ENCODE measurements at places on chromosomes 11 and 22.
A peak's percentile ranks its signal among the peaks of the same experiment; 100 is the strongest.

DNA sequence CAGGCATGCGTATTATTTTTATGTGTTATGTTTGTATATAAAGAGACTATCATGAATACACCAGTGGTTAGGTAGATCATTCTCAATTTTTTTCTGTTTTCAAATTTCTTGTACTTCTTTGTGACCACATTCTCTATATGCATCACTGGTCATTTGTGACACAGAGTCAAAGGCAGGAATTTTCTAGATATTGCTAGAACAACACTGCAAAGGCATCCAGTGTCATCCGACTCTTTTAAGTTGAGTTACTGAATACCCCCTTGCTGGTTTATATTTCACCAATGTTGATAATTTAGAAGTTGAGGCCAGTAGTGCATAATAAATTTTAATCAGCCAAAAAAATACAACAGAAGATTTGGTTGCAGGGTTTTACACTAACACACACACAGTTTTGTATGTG lies 351.8 kb downstream of the CASP12 start:
- DNase-seq, result no peak

- DNase-seq, result peak; percentile 69
These were observed 135.9 kb downstream of the FDX1 start for GRCh38 chr11:110565357-110566336.

DNA sequence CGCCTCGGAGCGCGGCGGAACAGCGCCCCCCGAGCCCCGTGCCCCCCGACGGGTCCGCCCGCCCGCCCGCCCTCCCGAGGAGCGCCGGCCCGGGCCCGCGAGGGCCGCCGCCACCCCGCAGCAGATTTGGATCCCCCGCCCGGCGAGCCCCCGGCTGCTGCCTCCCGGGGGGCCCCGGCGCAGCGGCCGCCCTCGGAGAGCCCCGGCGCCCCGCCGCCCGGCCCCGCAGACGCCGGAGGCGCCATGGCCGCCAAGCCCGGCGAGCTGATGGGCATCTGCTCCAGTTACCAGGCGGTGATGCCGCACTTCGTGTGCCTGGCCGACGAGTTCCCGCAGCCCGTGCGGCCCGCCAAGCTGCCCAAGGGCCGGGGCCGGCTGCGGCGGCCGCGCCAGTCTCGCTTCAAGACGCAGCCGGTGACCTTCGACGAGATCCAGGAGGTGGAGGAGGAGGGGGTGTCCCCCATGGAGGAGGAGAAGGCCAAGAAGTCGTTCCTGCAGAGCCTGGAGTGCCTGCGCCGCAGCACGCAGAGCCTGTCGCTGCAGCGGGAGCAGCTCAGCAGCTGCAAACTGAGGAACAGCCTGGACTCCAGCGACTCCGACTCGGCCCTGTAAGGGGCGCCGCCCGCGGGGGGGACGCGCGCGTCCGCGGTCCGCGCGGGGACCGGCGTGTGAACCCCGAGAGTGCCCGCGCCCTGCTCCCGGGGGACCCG lies 380 bp downstream of the C11orf96 start:
- peak; percentile 48 for DNase-seq

DNA sequence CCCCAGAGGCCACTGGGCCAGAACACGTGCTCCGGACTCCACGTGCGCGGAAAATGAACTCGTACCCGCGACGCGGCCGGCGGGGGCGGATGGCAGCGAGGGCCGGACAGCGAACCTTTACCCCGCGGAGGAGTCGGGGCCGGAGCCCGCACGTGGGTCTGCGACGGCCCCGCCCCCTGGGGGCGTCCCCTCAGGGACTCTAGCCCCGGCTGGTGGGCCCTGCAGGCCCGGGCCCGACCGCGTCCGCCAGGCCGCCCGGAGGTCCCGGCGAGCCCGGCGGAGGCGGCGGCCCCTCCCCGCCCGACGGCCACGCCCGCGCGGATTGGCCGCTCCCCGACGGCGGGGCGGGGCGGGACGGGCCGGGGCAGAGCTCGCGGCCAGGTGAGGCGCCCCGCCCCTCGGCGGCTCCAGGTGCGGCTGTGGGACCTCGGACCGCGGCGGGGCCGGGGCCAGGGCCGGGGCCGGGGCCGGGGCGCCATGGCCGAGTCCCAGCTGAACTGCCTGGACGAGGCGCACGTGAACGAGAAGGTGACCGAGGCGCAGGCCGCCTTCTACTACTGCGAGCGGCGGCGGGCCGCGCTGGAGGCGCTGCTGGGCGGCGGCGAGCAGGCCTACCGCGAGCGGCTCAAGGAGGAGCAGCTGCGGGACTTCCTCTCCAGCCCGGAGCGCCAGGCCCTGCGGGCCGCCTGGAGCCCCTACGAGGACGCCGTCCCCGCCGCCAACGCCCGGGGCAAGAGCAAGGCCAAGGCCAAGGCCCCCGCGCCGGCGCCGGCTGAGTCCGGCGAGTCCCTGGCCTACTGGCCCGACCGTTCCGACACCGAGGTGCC lies at the start of gene FAM83F:
Gene FAM83F, plus strand, starts transcription at position 389 of the 827 bp plus-strand sequence. Its CDS starts 89 bp downstream, at position 478.
- DNase-seq, result peak; percentile 84

DNA sequence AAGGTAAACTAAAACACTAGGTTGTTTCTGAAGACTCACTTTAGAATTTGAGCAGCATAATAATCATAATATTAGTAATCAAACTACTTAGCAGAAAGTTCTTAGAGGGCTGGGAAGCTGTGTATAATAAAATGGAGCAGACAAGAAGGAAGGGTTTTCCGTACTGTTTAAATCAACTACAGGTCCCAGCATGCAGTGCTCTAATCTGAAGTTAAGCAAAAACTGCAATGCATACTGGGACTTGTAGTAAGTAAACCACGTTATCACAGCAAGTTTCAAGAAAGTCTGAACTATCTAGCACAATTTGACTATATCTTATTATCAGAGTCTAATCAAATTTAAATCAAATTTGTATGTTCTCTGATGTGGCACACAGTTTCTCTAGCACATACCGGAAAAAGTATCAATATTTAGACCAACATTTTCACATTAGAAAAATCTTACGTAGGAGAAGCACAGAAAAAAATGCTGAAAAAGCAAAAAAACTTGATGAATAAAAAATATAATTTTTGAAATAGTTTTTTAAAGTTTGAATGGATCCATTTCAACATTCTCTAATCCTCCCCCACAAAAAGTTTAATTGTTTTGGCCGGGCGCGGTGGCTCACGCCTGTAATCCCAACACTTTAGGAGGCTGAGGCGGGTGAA lies 8.2 kb downstream of the PHF21A start:
- peak; percentile 93 for DNase-seq

- DNase-seq, result no peak
These were observed 36.4 kb downstream of the RAB30 start for GRCh38 chr11:83035070-83035854.

GRCh38 chr11:74449369-74449931 lies 17.9 kb downstream of the KCNE3 start:
- peak; percentile 89 for DNase-seq

- DNase-seq, result no peak
These were observed 118.5 kb upstream of the GRIA4 start for GRCh38 chr11:105491394-105491793.

GRCh38 chr22:39627865-39628562 lies 57.5 kb downstream of the CACNA1I start:
- no peak for DNase-seq

DNA sequence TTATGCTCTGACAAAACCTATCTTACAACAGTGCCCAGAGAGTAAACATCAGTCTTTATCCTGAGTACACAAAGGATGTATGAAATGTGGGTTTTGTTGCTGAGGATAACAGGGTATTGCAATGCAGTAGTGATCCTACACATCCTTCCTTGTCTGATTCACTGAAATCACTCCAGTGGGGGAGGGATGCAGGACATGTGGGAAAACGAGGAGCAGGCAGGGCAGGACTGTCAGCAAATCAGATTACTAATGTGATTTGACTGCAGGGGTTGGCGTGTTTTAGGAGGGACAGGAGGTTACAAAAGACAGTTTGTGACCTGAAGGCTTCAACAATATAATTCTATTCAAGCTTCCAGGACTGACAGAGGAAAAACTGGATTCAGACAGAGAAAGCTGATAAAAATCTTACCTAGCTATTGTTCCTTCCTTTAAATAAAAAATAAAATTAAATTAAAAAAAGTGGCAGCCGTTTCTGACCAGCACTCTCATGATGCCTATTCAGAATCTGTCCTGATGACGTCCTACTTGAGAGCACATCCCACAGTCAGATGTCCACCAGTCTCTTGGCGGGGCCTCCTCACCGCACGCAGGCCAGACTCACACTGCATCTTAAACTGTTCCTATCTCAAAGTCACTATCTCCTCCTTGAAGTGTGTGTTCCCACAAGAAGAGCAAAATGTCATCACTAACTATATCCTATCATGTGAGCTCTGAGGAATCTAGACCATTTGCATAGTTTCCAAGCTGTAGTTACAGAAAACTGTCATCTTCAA lies 50.6 kb upstream of the MN1 start:
- DNase-seq, result no peak

- DNase-seq, result no peak
These were observed 869.2 kb downstream of the TBC1D22A start for GRCh38 chr22:47631571-47632102.

GRCh38 chr11:128477278-128477677 lies 110.1 kb downstream of the ETS1 start:
- no peak for DNase-seq

DNA sequence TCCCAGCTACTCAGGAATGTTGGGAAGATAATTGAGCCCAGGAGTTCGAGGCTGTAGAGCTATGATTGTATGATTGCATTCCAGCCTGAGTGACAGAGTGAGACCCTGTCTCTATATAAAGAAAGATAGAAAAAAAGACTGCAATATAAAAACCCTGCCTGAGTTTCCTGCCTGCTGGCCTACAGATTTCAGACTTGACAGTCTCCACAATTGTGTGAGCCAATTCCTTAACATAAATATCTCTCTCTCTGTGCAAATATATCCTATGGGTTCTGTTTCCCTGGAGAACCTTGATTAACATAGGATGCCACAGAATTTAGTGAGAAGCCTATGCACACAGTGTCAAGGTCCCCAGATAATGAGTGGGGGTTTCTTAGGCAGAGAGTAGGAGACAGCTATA lies 32.5 kb upstream of the ZBTB44 start:
- DNase-seq, result no peak

- DNase-seq, result no peak
These were observed 24.9 kb downstream of the FDX1 start for GRCh38 chr11:110454609-110455008.

- no peak for DNase-seq
These were observed 2.0 kb downstream of the MYOD1 start for GRCh38 chr11:17721242-17721999.

GRCh38 chr11:33742249-33742851 lies 6.1 kb upstream of the CD59 start:
- no peak for DNase-seq

- DNase-seq, result no peak
These were observed 47.8 kb downstream of the PPFIBP2 start for GRCh38 chr11:7561562-7561961.

- DNase-seq, result no peak
These were observed 17.5 kb upstream of the FIBIN start for GRCh38 chr11:26976389-26976788.

DNA sequence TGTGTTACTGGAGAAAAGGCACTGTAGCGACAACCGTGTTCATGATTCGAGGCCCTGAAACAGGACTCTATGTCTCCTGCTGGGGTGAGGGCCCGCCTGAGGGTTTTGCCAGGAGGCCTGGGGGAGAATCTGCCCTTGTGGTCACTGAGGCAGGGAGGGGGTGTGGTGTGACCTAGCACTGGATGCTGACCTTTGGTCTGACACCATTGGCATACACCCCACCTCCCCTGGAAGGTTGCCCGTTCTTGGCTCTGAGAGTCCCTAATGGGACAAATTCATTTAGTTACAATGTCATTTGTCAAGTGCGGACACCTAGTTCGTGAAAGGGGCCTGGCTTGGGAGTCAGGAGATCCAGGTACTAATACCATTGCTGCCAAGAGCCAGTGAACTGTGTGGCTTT lies 29.0 kb downstream of the NECTIN1 start:
- no peak for DNase-seq

DNA sequence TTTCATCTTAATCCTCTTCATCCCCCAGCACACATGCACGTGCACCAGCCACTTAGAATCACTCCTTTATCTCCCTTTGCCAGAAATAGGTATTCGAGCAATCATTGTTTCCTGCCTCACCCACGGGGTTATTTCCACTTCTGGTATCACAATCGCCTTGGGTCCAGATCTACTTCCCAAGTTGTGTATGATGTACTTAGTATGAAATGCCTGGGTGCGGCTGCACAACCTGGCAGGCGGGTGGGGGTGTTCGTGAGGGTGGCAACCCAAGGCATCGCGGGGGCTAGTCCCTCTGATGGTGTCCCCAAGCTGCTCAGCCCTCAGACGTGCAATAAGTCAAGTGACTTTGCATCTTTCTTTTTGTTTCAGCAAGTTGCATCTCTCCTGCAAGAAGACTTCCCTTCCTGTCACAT lies 475.6 kb downstream of the MIAT start:
- no peak for DNase-seq

DNA sequence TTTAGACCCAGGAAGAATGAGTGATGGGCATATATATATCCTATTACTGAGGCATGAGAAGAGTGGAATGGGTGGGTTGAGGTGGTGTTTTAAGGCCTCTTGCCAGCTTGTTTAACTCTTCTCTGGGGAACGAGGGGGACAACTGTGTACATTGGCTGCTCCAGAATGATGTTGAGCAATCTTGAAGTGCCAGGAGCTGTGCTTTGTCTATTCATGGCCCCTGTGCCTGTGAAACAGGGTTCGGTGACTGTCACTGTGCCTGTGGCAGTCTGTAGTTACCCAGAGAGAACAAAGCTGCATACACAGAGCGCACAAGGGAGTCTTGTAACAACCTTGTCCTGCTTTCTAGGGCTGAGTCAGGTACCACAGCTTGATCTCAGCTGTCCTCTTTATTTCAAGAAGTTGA lies 11.7 kb downstream of the LIMK2 start:
- no peak for DNase-seq

- DNase-seq, result no peak
These were observed 3.9 kb downstream of the CBL start for GRCh38 chr11:119210050-119210449.

GRCh38 chr22:38310518-38311322 lies 6.5 kb downstream of the CSNK1E start:
- DNase-seq, result no peak

GRCh38 chr11:105700271-105700670 lies 90.4 kb downstream of the GRIA4 start:
- DNase-seq, result no peak

DNA sequence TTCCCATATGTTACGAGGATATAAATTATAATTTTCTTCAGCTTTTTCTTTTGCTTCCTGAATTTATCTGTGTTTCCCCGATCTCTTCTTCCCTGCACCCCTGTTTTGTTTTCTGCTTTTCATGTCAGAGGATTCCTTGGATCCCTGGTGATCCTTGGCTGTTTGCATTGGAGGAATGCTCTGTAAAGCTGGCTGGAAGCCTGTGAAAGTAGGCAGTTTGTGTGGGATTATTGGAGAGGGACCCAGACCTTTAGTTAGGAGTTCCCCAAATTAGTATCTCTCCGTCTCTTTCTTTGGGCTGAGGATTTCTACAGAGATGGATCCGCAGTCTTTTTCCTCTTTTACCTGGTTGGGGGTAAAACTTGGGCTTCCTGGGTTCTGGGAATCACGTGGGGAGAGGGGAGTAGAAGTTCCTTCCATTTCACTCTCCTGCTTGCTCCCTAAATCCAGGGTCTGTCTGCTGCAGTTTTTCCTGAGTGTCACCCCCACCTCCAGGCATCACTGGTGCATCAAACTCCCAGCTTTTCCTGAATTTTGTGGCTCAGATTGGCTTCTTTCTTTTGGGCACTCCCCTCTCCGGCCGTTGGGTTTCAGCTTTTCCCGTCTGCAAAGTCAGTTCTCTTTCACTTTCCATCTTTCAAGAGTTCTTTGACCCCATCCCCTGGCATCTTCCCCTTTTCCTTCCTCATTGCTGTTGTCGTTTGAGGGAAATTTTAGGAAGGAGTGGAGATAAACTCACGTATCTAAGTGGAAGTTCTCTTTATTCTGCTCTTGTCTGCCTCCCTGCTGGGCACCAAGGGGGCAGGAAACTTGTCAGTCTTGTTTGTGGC lies 79.1 kb upstream of the ALX4 start:
- DNase-seq, result peak; percentile 15
